ENCODE measurements at places on chromosomes 1 and 21. TPM values are rescaled to one million over a fixed set of nuclear protein-coding genes. Genes with fewer than 3 reads are reported as not detected.

MYOG gene
- not detected for total RNA-seq

PTPN14 gene
- total RNA-seq = 0.28 TPM

LIN28A gene
- total RNA-seq = not detected

NBPF6 gene
- total RNA-seq = not detected

TNFSF4 gene
- 0.78 TPM for total RNA-seq

NCMAP gene
- total RNA-seq = not detected

DIPK1A gene
- 12.7 TPM for total RNA-seq

PDC gene
- total RNA-seq = not detected

B3GALT5 gene
- total RNA-seq = not detected

IVL gene
- not detected for total RNA-seq

GBP6 gene
- 0.25 TPM for total RNA-seq

TAS1R3 gene
- total RNA-seq = 0.75 TPM

CDK18 gene
- 1.4 TPM for total RNA-seq

GGPS1 gene
- 28.2 TPM for total RNA-seq

GCSAML gene
- not detected for total RNA-seq

KPRP gene
- not detected for total RNA-seq

GNG4 gene
- 0.18 TPM for total RNA-seq

C1QB gene
- not detected for total RNA-seq

TMEM82 gene
- total RNA-seq = not detected

FMOD gene
- total RNA-seq = 0.45 TPM

PLCH2 gene
- 33.8 TPM for total RNA-seq

MNDA gene
- total RNA-seq = not detected

CD164L2 gene
- total RNA-seq = not detected

TCEA3 gene
- 1.7 TPM for total RNA-seq

OLIG1 gene
- not detected for total RNA-seq

LIPI gene
- not detected for total RNA-seq

FAAH gene
- total RNA-seq = 4.3 TPM

ASAP3 gene
- total RNA-seq = 0.43 TPM

CLEC20A gene
- not detected for total RNA-seq

TNFAIP8L2 gene
- 31.2 TPM for total RNA-seq

RBP7 gene
- total RNA-seq = not detected

IFI44L gene
- 420 TPM for total RNA-seq

FMO5 gene
- 0.53 TPM for total RNA-seq

A3GALT2 gene
- total RNA-seq = not detected

SRGAP2C gene
- 32.3 TPM for total RNA-seq

BARHL2 gene
- not detected for total RNA-seq

SLC6A9 gene
- 5.7 TPM for total RNA-seq

CFHR2 gene
- total RNA-seq = not detected

KRTAP21-2 gene
- total RNA-seq = not detected

TSPEAR gene
- not detected for total RNA-seq

ADGRB2 gene
- 0.81 TPM for total RNA-seq

OR2T27 gene
- not detected for total RNA-seq

THEM5 gene
- not detected for total RNA-seq

TNFSF18 gene
- not detected for total RNA-seq

RIMKLA gene
- 3.1 TPM for total RNA-seq

IFI44 gene
- total RNA-seq = 320 TPM

WLS gene
- total RNA-seq = not detected

PLOD1 gene
- total RNA-seq = 15.7 TPM

MAP7D1 gene
- 215 TPM for total RNA-seq

NTRK1 gene
- total RNA-seq = 1.6 TPM

MARK1 gene
- total RNA-seq = not detected

CD244 gene
- 2.0 TPM for total RNA-seq

LMX1A gene
- not detected for total RNA-seq
